ENCODE measurements at places on chromosomes 12 and 14.

DNA sequence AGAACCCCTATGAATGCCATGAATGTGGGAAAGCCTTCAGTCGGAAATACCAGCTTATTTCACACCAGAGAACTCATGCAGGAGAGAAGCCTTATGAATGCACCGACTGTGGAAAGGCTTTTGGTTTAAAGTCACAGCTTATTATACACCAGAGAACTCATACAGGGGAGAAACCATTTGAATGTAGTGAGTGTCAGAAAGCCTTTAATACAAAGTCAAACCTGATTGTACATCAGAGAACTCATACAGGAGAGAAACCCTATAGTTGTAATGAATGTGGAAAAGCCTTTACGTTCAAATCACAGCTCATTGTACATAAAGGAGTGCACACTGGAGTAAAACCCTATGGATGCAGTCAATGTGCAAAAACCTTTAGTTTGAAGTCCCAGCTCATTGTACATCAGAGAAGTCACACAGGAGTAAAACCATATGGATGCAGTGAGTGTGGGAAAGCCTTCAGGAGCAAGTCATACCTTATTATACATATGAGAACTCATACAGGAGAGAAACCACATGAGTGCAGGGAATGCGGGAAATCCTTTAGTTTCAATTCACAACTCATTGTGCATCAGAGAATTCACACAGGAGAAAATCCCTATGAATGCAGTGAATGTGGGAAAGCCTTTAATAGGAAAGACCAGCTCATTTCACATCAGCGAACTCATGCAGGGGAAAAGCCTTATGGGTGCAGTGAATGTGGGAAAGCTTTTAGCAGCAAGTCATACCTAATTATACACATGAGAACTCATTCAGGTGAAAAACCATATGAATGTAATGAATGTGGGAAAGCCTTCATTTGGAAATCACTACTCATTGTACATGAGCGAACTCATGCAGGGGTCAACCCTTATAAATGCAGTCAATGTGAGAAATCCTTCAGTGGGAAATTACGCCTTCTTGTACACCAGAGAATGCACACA is 22.3 kb downstream of the ZNF268 start:
- no peak for DNase-seq

GRCh38 chr12:46360908-46361666 is 11.5 kb downstream of the SLC38A2 start:
- DNase-seq, result no peak

DNA sequence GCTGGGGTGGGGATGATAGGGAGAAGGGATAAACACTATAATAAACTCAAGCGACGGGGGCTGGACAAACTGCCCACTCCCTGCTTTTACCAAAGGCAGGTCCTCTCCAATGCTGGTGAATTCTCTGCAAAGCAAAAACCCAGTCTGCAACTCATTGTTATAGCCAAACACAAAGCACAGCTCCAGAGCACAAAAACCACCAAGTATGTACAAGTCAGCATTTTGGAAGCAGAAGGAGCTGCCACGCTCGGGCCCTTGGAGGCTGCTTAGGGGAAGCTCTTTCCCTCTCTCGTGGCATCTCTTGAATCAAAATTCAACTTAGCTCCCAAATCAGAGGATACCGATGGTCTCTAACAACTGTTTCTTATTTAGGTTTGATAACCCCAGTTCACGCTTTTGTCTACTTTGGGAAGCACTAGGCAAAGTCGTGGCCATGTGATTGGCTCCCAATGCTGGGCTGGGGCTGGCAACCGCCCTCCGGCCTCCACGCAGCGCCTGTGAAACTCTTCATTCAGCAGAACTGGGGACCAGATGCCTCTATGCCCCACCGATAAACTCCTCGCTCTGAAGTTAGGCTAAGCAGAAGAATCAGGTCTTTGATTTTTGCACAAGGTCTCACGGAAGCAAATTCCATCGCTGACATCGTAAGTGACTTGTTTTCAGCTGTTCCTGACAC is 158.5 kb upstream of the FOXN3 start:
- DNase-seq, result no peak

- DNase-seq, result no peak
Measured at GRCh38 chr12:28699029-28699428, 450.0 kb upstream of the FAR2 start.

DNA sequence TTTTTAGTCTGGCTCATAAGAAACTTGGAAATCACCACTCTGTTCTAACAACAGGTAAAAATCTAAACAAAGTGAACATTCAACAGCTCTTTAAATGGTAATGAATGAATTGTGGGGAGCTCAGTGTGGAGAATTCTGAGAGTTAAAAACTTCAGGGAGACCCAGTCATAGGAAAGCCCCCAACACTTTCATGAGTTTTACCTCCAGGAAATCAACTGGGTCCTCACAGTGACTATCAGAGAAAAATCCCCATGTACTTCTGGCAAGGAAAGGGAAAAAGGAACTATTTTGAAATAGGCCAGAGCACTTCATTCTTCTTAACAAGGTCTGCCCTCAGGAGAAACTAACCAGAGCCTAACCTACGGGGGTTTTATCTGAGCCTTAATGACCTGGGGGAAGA is 134.7 kb downstream of the CMAS start:
- peak; percentile 34 for DNase-seq

DNA sequence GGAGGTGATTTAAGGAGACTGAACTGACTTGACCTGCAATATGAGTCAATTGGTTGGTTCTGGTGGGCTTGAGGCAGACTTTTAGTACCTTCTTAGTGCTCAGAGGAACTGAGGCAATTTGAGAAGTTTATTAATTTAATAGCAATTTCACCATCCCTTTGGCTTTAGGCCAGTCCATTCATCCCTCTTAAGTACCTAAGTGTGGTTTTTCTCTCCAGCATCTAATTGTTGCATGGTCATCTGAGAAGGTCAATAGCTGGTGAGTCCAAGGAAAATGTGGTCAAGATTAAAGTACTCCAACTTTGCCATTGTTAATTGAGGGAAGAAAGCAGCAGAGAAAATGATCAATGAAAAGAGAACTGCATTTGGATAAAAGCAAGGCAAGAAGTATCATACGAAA is 115.4 kb upstream of the DYRK2 start:
- no peak for DNase-seq

- DNase-seq, result no peak
Measured at GRCh38 chr12:64790166-64790565, 31.0 kb upstream of the GNS start.

- peak; percentile 42 for DNase-seq
Measured at GRCh38 chr12:583251-583869, 79.9 kb downstream of the NINJ2 start.

GRCh38 chr12:1936406-1937320 is 18.2 kb upstream of the CACNA2D4 start:
- DNase-seq, result no peak

GRCh38 chr14:32408018-32408417 is 78.9 kb downstream of the AKAP6 start:
- no peak for DNase-seq

GRCh38 chr14:88598097-88598675 is 35.3 kb downstream of the ZC3H14 start:
- no peak for DNase-seq

All from ELF-1 (cell line).